NCI-H1048 (cell line): ENCODE measurements at places on chromosomes 11 and 22.

- no peak for DNase-seq
These were observed 34.7 kb downstream of the PPM1F start for GRCh38 chr22:21917959-21918261.

GRCh38 chr11:60119710-60120109 is 31.2 kb downstream of the MS4A2 start:
- DNase-seq = no peak

DNA sequence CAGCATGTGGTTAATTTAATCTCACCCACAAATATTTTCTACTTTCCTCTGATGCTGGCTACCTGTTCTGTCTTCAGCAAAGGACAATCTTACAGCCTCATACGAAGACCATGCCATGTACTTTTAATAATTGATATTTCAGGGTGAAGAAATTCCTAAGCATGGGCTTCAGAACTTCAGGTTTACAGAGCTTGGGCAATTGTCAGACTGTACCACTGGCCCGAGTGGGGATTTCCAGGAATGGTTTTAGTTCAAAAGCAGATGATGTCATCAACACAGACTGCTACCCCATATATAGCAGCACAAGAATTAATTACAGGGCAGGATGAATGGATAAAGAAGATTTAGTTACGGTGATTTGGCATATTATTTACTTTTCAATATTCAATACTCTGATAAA is 171.8 kb downstream of the ETS1 start:
- DNase-seq = no peak

GRCh38 chr11:119194811-119195440 is 9.7 kb downstream of the NHERF4 start:
- DNase-seq = no peak

DNA sequence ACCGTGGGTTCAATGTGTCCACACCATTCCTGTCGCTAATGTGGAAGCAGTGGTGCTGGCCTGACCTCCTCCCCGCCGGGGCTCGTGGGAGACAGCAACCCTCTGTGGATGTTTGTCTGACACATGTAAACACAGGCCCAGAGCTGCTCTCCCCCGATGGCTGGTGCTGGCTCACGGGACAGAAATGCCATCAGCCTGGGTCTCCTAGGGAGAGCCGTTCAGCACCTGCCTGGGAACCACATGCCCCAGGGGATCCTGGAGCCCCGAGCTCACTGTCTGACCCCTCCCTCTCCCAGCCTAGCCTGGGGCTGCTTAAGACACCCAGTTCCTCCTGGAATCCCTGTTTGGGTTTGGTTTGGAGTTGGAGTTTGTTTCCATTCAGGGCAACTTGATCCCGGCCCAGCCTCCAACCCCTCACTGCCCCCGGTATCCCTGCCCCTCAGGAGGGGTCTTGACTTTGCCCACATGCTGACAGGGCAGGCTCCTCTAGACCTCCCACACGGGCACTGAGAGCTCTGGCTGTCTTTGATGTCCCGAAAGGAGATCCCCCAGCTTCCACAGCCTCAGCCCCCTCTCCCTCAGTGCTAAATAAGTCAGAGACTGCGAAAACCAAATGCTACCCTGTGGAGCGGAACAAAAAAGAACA is 50.9 kb upstream of the WNT11 start:
- DNase-seq = no peak

DNA sequence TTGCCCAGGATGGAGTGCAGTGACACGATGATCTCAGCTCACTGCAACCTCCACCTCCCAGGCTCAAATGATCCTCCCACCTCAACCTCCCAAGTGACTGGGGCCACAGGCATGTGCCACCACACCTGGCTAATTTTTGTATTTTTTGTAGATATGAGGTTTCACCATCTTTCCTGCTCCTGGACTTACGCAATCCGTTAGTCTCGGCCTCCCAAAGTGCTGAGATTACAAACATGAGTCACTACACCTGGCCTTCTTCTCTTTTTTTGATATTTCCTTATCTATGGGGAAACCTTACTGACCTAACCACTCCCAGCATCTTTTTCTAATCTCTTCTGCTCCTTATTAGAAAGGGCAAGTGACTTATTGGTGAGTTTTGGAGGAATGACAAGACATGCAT is 121.7 kb upstream of the CHORDC1 start:
- no peak for DNase-seq

DNA sequence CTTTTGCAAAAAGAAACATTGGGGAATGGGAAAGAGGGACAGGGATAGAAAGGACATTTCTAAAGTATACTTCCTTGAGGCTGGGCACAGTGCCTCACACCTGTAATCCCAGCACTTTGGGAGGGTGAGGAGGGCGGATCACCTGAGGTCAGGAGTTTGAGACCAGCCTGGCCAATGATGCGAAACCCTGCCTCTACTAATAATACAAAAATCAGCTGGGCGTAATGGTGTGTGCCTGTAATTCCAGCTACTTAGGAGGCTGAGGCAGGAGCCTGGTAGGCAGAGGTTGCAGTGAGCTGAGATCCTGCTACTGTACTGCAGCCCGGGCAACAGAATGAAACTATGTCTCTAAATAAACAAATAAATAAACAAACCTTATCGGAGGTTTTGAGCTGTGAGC is 16.3 kb upstream of the TEF start:
- DNase-seq = no peak

DNA sequence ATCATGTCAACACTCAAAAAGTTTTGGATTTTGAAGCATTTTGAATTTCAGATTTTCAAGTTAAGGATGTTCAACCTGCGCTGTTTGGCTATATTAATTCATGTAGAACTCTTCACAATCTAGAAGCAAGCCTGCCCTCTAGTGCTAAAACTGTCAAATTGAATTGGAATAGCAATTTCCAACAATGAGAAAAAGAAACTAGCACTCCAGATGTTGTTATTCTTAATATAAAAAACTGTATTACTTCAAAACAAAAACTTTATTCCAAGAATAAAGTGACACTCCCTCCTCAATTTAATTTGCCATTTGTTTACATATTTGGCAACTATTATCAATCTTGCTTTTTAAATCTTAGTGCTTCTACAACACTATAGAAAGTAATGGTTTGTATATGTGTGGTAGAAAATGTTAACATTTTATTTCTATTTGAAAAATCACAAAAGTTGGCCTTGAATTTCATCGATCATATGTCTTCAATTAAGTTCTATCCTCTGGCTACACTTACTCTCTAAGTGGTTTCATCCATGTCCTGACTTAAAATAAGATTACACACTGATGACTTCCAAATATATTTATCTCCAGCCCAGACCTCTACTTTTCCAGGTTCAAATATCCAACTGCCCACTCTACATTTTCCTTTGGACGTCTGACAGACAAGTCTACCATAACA is 36.6 kb downstream of the DCUN1D5 start:
- no peak for DNase-seq

- no peak for DNase-seq
These were observed 20.8 kb upstream of the PEX26 start for GRCh38 chr22:18056807-18057474.

- no peak for DNase-seq
These were observed 126.0 kb upstream of the MTNR1B start for GRCh38 chr11:92843455-92843854.

GRCh38 chr22:32829451-32829851 is 27.9 kb downstream of the TIMP3 start:
- DNase-seq = no peak

- DNase-seq = no peak
These were observed 20.6 kb upstream of the ST3GAL4 start for GRCh38 chr11:126334659-126335462.

GRCh38 chr11:67674442-67674871 is at the start of gene ALDH3B2:
TSS of gene ALDH3B2 (minus strand) at chr11:67674623. CDS start at chr11:67666935, 7,688 bp downstream.
- DNase-seq = no peak

GRCh38 chr11:19432370-19433061 is 191.8 kb upstream of the E2F8 start:
- DNase-seq = no peak

DNA sequence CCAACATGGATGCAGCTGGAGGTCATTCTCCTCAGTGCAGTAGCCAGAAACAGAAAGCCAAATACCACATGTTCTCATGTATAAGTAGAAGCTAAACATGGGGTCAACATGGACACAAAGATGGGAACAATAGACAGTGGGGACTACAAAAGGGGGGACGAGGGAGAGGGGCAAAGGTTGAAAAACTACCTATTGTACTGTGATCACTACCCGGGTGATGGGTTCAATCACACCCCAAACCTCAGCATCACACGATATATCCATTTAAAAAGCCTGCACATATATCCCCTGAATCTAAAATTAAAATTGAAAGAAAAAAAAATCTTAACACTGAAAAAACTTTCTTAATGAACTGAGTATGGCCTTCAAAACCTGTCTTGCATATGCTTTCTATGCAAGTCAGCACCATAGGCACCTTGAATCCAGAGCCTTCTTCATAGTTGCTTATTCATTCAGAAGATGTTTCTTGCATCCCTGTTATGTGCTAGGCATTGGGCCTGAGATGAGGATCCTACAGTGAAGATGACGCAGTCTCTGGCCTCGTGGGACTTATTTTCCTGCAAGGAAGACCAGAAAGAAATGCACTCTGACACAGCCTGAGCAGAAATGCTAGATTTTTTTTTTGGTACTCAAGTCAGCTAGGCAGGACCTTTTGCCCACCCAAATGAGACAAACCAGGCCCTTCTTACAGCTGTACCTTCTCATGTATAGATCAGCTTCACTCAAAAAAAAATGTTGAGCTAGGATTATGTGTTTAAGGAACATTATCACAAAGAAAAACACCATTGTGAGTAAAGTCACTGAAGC is 21.0 kb downstream of the NNMT start:
- DNase-seq = no peak

DNA sequence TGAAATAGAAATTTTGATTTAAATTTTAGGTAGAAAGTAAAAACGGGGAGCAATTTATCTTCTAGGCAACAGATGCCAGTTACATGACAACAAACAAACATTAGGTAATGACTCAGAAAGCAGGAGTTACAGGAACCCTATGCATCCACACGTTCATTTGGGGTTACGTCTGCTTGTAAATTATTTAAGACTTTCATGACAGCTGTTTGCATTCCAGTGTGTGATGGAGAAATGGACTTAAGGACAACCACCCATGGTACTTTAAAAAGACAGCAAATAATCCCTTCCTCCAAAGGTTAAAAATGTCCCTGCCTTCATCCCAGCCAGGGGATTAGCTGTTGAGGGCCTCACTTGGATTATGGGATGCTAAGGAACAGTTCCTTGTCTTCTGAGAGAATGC is 11.8 kb downstream of the E2F8 start:
- DNase-seq = no peak

- DNase-seq = no peak
These were observed 16.3 kb downstream of the AP5B1 start for GRCh38 chr11:65764434-65764833.

DNA sequence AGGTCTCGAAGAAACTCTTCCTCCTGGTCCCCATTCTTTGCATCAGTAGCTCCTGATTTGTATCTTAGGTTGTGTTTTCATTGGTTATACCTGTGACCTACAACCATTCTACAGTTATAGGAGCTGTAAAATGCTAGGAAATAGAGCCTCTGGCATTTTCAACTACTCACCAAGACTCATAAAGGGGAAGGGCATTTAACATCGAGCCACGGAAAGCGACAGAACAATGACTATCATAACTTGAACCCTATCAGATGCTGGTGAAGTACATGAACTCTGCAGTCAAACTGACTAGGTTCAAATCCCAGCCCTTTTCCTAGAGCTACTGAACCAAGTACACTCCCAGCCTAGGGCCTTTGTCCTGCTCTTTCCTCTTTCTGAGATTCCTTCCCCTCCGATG is 588.0 kb downstream of the SOX6 start:
- DNase-seq = no peak

- no peak for DNase-seq
These were observed 5.4 kb downstream of the EMID1 start for GRCh38 chr22:29211066-29211465.

GRCh38 chr11:119608201-119608600 is 120.8 kb downstream of the NECTIN1 start:
- no peak for DNase-seq

- DNase-seq = no peak
These were observed 18.6 kb downstream of the TUBGCP6 start for GRCh38 chr22:50226063-50226874.

GRCh38 chr11:100602716-100603115 is 84.4 kb upstream of the ARHGAP42 start:
- DNase-seq = no peak

GRCh38 chr11:67631411-67631810 is 1.7 kb upstream of the NUDT8 start:
- DNase-seq = no peak

DNA sequence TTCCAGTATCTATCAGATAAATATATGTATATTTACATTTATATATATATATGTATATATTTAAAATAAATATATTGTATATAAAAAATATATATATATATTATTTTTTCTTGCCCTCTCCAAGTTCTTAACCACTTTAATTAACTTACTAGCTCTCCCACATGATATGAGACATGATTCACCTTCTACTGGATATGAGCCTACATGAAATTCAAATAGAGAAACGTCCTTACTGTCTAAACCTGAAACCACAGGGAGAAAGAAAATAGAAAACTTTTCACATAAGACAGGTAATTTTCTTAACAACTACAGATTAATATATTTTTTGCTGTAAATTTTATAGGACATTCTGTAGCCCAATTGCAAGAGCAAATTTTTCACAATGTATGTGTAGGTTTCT is 391.6 kb downstream of the ETS1 start:
- DNase-seq = no peak

DNA sequence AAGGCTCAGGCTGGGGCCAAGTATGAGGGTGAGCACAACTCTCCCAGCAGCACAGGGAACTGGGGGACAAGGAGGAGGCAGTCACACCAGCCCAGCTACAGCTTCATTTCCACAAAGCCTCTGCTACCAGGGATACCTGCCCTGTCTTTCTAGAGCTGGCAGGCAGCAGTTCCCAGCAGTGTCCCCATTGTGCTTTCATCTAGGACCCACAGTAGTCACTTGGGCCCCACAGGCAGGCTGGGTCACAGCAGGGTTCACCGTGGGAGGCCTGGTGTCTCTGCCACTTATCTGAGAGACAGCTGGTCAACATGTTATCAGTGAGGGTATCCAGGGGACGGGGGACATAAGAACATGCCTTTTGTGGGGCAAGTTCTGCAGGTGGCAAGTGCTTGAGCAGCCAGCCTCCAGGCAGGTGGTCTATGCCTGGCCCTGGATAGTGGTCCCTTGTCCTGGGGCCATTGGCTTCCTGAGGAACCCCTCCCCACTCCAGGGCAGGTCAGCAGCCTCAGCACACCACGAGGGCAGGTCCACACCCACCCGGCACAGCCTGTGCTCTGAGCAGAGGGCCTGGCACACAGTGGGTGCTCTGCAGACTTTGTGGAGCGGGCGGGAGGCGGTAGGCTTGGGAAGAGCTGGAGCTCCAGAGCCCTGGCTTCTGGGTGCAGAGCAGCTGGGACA is 29.9 kb downstream of the GNAZ start:
- no peak for DNase-seq

DNA sequence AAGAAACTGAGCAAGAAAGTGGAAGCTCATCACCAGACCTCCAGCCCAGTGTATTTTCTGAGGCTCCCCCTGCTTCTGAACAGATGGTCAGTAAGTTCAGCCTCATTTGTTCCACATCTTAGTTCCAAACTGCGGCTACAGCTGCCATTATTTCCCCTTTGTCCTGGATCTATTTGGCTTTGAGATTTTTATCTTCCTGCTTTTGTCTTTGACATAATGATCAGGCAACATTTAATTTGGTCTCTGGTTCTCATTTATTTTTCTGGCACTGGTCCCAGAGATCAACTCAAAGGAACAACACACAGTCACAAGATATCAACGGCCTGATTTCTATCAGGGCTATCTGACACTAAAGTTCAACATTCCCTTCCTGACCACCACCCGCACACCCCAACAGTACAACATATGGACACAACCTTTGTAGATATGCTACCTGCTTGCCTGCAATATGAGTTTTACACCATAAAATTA is 137.5 kb downstream of the FAM76B start:
- DNase-seq = no peak

GRCh38 chr11:35373284-35373933 is 45.9 kb downstream of the SLC1A2 start:
- DNase-seq = no peak
